ENCODE measurements at places on chromosomes 12 and 14. TPM values are rescaled to one million over a fixed set of nuclear protein-coding genes. Genes with fewer than 3 reads are reported as not detected.

Gene PRPH
- total RNA-seq: 0.33 TPM

Gene SERPINA9
- total RNA-seq: not detected

Gene PIANP
- total RNA-seq: 0.45 TPM

Gene CLEC2B
- total RNA-seq: 16.5 TPM

Gene PTPRQ
- 32.1 TPM for total RNA-seq

Gene KLRC2
- total RNA-seq: not detected

Gene JPH4
- not detected for total RNA-seq

Gene TUBA1B
- 2,451 TPM for total RNA-seq

Gene TAPBPL
- total RNA-seq: 19.7 TPM

Gene FBXO33
- 17.5 TPM for total RNA-seq

Gene SPIC
- not detected for total RNA-seq

Gene APOF
- total RNA-seq: not detected

Gene DHH
- 0.41 TPM for total RNA-seq

Gene NXPH4
- total RNA-seq: 2.4 TPM

Gene CAPRIN2
- total RNA-seq: 82.2 TPM

Gene DIO3
- total RNA-seq: not detected

Gene CD27
- not detected for total RNA-seq

Gene OR4K15
- not detected for total RNA-seq

Gene TBX5
- not detected for total RNA-seq

Gene SERPINA12
- not detected for total RNA-seq

Gene MRPL42
- 19.0 TPM for total RNA-seq

Gene RILPL1
- 19.6 TPM for total RNA-seq

Gene MAP3K9
- 0.33 TPM for total RNA-seq

Gene ANO2
- not detected for total RNA-seq

Gene TAMALIN
- 7.3 TPM for total RNA-seq

Gene MRPL52
- 69.9 TPM for total RNA-seq

Gene SLC6A15
- 8.9 TPM for total RNA-seq

Gene LPAR5
- total RNA-seq: not detected

Gene PRR4
- total RNA-seq: 3.4 TPM

Gene TMEM179
- total RNA-seq: not detected

Gene UNC79
- total RNA-seq: 0.16 TPM

Gene MFAP5
- total RNA-seq: 220 TPM

Measured in fibroblast of the aortic adventitia (primary cell).